Left hindlimb (tissue), 1 donor: ENCODE measurements at places on chromosomes 4 and X.

DNA sequence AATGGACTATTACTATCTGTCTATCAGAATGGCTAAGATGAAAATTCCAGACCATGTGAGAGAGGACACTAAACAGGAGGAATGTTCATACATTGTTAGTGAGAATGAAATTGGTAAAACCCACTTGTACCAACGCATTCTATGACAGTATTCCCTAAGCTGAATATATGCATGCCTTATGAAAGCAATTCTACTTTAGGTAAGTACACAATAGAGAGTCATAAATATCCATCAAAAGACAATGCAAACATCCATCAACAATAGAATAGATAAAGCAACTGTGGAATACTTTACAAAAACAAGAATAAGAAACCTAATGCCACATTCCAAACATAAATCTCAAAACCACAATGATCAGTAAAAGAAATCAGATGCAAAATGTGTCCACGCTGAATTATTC lies 529.3 kb downstream of the ANKRD50 start:
- DNase-seq = no peak

GRCh38 chrX:119482041-119482440 lies 13.8 kb downstream of the SLC25A5 start:
- DNase-seq = no peak

DNA sequence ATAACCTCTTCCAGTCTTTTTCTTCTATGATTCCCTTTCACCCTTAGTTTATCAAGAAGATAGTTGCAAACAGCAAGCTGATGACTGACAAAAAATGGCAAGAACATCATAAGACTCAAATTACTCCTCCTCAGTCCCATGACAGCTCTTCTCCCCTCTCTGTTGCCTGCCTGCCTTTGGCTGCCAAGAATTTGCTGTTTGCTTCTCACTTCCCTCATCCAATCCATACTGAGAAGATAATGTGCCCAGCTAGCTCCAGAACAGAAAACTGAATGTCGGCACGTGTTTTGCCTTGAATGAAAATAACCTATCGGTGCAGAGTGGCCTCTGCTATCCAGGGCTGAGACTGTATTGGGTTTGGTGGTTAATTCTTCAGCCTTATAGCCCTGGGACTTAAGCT lies 192.1 kb downstream of the PPARGC1A start:
- DNase-seq = no peak

DNA sequence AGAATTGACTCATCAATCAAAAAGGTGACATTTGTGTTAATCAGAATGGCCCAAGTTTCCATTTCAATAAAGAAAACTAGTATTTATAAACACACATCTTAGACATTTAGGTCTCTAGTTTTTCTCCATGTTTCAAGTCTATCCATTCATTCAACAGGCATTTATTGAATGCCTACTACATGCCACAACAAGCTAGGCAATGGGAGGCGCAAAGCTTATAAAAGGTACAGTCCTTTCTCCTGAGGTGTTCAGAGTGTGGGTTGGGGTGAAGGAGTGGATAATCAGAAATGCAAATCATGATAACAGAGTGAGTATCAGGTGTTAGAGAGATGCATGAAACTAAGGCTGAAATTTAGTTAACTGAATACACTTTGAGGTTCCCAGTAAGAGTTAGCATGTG lies 78.0 kb downstream of the HCCS start:
- DNase-seq = no peak

DNA sequence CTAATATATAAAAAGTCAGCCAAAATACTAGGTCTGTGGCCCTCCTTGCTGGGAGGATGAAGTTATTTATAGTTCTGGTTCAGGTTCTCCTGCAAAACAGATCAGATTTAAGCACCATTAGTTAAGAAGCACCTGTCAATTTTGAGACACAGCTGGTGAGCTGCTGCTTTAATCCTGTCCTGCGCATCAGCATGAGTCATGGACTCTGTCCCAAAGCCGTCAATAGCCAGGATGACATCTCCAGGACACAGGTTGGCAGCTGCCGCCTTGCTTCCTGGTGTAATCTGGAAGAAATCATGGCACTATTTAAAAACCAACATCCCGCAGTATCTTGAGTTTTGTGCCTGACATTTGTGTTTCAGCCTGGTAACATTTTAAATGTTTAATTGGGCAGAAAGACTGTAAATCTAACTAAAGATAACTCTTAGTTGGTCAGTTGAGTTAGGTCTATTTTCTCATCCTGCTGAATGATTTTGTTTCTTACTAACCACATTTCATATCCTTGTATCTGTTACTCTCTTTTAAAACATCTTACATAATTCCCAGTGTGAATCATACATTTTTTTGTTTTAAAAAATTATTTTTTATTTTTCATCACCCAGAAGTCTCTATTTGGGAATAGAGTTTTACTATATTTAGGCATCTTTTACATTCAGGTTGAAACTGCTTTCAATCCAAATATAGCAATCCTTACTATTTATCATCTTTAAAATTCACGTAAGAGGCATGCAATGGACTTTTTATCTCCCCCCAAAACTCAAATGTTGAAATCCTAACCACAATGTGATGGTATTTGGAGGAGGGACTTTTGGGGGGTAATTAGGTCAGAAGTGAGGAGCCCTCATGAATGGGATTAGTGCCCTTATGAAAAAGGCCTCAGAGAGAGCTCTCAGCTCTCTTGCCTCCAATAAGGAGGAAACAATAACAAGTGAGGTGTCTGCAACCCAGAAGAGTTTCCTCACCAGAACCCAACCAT lies 10.1 kb downstream of the PDLIM3 start:
- no peak for DNase-seq
